MV-4-11 (cell line): ENCODE measurements at places on chromosomes 16 and 17.

DNA sequence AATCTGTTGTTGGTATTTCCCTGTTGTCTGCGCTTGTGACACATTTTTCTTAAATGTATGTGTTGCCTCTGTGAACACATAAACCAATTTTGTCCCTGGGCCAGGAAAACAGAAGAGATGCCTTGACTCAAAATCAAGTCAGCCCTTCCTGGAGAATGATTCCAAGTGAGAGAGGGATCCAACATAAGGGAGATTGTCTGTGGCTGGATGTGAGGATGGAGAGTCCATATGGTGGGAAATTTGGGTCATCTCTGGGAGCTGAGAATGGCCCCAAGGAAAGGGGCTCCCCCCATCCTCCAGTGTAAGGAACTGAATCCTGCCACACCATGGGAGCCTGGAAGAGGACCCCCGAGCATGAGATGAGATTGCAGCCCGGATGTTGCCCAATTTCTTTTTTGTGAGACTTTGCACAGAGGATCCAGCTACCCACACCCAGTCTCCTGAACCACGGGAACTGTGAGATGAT, 13.5 kb downstream of the CRYM start:
- DNase-seq = no peak

DNA sequence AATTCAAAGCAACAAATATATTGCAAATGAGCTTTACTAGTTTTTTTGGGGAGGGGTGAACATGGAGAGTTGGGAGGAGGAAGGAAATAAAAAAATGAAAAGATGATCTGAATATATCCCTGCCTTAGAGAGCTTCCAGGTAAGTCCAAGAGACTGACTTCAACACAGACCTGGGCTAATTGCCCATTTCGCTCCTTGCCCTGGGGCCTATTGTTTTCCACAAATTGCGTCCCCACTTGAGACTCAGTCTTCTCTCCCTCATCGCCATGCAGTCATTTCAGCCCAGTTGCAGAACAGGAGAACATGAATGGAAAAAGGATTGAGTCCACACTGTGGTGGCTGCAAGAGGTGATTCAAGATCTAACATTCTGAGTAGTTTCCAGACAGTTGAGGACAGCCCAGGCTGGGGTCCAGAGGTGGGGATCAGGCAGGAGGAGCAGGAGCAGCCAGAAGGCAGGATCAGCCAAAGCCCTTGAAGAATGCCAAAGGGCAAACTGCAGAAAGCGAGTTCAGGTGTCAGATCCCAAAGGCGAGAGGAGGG, 21.6 kb upstream of the TOB1 start:
- no peak for DNase-seq

- DNase-seq = no peak
Measured at GRCh38 chr17:8142158-8142886, 9.9 kb downstream of the PER1 start.

- DNase-seq = no peak
Measured at GRCh38 chr16:10090816-10091215, 91.4 kb downstream of the GRIN2A start.

DNA sequence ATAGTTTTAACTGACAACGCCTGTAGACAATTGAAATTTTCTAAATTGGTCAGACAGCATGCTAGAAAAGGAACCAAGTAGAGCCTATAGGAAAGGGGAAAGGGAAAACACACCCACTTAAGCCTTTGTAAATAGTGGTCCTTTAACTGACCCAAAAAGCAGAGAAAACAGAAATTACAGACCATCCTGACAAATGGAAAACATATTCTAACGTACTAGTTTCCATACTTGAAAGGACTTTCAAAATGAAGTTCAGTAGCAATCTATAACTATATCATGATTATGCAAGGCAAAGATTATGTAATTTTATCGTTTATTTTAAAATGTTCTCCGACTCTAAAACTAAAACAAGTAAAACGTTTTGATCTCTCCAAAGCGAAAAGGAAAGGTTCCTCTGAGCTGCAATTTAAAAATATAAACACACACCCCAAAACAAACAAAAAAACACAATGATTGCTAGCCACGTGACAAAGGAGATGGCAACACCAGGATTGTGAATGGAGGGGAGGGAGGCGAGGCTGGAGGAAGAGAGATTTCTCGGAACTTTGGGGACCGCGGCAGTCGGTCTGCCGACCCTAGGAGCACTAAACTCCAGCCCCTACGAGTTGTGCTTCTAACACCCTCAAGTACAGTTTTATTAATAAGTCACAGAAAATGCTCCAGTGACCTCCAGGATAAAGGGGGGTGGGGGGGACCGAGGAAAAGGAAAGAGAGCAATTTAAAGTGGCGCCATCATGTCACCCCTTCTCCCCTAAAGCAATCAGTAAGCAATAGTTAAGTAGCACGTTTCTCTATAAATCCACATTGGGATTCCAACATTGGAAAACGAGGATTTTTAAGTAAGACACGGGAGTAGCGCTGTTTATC, 1.7 kb downstream of the KANSL1 start:
- DNase-seq = peak; percentile 55

DNA sequence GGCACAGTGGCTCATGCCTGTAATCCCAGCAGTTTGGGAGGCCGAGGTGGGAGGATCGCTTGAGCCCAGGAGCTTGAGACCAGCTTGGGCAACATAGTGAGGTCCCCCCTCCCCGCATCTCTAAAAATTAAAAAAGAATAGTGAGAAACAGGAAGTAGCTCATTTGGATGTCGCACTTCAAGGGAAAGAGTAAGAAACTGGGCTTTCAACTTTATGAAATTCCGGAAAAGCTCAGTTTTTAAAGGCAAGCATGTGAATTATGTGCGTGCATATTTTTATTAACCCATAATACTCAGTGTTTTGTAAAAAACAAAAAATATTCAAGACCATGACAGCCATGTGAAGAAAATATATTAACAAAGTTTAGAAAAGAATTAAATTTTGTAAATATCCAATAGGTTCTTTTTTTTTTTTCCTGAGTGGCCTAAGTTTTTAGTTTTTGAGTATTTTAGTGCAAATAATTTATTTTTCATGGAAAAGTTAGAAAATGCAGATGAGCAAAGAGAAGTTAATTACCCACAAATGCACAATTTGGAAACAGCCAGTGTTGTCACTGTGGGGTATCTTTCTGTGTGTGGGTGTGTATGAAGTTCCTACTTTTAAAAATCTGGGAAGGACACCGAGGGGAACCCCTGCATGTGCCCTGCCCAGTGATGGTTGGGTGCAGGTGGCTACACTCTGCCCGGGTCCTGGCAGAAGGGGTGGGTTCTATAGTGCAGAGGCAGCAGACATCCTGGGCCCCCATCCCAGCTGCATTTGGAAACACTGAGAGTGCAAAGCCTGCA, 40.0 kb downstream of the CIBAR2 start:
- peak; percentile 39 for DNase-seq

- no peak for DNase-seq
Measured at GRCh38 chr16:78677181-78677731, 577.8 kb downstream of the WWOX start.

- DNase-seq = no peak
Measured at GRCh38 chr17:5238333-5238732, 3.7 kb upstream of the SCIMP start.

DNA sequence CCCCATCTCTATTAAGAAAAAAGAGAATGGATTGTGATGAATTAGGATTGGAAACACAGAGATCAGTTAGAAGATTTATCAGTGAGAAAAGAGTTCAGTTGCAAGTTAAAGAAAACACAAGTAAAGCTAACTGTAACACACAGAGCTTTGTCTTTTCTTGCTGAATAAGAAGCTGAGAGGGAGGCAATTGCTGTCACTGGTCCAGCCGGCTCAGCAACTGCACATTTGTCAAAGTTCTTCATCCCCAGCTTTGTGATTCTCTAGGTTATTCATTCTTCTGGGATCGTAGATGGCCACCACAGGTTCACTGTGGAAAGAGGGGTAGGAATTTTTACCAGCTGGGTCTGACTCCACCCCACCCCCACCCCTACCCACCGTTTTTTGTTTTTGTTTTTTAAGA, 615.7 kb downstream of the WWOX start:
- DNase-seq = no peak

GRCh38 chr16:54284319-54284930, 2.2 kb downstream of the IRX3 start:
- no peak for DNase-seq

DNA sequence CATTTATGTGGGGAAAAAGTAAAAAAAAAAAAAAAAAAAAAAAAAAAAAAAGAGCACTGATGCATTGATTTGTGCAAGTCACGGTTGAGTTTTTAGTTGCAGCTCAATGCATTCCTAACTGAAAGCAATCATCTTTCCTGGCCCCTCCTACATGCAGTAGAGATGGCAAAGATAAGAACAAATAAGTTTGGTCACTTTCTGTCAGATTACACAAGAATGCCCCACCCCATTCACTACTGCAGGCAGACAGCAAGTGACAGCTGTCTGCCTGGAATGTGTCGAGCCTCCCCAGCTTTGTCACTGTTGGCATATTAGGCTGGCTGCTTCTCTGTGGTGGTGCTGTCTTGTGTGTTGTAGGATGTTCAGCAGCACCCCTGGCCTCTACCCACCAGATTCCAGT, 243.5 kb downstream of the FOXL1 start:
- DNase-seq = no peak

DNA sequence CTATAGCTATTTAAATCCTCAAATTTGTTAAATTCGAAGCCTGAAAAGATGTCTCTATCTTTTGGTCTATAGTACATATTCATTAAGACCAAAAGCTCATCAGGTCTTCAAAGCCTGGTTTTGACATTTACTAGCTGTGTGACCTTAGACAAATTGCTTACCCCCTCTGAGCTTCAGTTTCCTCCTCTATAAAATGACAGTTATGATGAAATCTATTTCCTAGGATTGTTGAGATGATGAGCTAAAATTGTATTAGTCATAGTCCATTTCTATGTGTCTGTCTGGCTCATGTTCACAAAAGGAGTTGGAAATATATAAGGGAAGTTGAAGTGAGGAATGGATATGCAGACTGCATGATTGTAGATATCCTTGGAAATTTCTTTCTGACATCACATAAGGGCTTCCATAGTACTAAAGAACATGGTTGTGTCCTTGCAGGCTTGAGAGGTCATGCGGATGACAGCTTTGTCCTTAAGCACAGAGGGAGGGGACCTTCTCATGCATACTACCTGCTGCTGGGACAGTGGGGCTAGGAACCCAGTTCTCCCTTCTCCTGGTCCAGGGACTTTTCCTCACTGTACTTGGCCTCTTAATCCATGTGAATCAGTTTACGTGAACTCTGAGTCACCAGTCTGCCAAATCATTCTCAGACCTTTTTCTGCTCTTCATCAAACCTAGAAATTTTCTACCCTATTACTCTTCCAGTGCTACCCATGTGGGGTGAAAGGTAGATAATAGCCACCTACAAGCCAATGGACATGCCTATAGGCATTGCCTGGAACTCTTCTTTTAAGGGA, 487.5 kb upstream of the SALL1 start:
- DNase-seq = no peak

GRCh38 chr16:19940195-19940594, 55.5 kb upstream of the GPRC5B start:
- DNase-seq = no peak

GRCh38 chr16:89191901-89192185, 8.5 kb downstream of the SLC22A31 start:
- no peak for DNase-seq

DNA sequence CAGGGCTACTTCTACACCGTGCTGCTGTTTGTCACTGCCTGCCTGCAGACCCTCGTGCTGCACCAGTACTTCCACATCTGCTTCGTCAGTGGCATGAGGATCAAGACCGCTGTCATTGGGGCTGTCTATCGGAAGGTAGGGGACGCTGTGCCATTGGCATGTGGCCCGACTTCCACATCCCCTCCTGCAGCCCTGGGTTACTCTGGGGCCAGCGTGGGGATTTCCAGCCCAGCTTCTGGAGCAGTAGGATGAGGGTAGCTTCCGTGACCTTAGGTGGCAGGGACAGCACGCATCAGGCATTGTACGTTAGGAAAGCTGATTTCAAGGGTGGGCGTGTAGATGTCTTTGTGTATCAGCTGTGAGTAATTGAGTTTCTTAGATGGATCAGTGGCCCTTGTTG, 96.5 kb downstream of the ABCC1 start:
- DNase-seq = no peak

GRCh38 chr17:20153231-20153630, 144.1 kb downstream of the SPECC1 start:
- peak; percentile 7 for DNase-seq

DNA sequence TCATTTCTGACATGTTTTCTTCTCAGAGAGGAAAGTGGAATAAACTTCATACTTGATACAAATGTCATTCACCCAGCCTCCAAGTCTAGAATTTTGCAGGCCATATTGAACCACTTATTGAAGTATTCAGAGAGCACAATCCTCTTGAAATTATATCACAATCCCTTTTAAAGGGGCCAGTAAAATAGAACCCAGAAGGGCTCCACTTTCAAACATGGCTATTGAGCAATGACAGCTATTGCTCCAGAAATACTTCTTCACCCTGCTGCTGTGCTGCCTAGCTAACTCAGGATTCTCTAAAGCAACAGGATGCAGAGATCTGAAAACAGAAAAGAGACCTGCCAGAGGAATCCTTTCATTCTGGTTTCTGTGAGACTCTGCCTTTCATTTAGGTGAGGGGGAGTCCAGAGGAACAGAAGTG, 275.0 kb upstream of the CDH5 start:
- no peak for DNase-seq

DNA sequence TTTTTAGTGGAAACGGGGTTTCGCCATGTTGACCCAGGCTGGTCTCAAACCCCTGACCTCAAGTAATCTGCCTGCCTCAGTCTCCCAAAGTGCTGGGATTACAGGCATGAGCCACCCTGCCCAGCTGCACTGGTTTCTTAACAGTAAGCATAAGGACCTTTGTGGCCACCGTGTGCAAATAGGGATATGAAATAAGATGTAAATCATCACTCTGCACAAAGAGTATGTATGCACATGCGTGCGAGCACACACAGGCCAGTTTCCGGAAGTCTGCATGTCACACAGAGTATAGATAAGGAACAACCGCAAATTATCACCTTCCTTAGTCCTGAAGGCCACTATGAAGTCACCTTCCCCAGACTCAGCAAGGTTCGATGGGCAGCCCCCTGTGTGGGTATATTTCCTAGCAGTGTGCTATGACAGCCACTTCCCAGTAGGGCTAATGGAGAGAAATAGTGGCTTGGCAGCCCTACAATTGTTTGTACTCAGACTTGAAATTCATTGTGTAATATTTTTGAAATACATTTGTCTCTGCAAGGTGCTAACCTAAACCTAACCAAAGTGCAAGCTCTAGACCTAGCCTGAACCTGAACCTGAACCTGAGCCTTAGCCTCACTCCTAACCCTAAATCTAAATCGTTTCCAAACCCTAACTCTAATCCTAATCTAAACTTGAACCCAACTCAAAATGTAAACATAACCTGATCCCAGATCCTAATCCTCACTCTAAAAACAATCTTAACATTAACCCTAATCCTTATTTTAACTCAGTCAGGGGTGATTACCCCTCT, 48.4 kb upstream of the SKAP1 start:
- DNase-seq = peak; percentile 92
